Activated CD8-positive, alpha-beta memory T cell treated with anti-CD3 and anti-CD28 coated beads, Interleukin-2, amount 50 U/mL, for 4 hours (primary cell): ENCODE measurements at places on chromosomes 7 and 10.

GRCh38 chr10:114308531-114309363, 69.7 kb downstream of the VWA2 start:
- DNase-seq: no peak

DNA sequence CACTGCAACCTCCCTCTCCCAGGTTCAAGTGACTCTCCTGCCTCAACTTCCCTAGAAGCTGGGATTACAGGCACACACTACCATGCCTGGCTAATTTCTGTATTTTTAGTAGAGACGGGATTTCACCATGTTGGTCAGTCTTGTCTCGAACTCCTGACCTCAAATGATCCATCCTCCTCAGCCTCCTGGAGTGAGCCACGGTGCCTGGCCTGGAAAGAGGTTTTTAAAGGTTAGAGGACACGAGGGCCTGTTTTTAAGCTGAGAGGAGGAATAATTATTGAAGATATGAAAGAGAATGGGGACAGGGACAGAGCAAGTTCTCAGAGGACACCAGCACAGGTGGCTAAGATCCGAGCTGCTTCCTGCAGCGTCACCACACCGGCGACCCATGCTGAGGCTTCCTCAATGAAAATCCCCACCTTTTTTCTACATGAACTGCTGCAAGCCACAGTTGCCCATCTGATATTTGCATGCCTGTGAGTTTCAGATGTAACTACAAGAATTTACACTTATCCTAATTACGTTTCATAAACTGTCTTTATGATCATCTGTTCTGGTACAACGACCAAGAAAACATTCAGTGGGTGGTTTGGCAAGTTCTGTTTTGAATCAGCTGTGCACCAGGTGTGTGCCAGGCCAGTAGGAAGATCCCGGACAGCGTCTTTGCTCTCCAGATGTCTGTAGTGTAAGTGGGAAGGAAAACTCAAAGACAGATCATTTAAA, 76.0 kb downstream of the HIP1 start:
- no peak for DNase-seq

- no peak for DNase-seq
Measured at GRCh38 chr10:99654390-99655175, 4.7 kb upstream of the ENTPD7 start.

- no peak for DNase-seq
Measured at GRCh38 chr10:15486404-15486803, 115.3 kb upstream of the FAM171A1 start.

DNA sequence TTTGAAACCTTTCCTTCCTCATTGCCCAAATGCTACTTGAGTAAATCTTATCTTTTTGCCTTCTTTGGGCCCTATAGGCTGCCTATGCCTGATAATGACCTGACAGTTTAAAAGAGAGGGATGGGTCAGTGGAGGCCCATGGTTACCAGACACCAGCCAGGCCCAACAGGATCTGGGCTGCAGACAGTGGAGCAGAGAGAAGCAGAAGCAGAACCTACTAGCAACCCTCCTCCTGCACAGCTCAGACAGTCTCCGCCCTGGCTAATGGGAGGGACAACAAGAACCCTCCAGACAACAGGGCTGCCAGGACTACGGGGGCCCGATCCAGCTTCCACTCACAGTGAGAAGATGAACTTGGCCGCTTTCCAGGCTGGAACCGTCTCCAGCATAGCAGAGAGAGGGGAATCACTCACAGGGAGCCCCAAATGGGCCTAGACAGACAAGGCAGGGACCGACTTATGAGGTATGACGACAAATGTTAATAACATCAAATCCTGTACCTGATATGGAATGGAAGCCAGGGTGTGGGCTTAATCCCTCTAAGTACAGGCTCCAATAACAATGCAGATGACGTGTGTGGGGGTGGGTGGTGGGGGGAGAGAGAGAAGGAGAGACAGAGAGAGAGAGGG, 31.7 kb upstream of the DGKI start:
- DNase-seq: no peak

GRCh38 chr7:4265676-4266075, 416.4 kb upstream of the FOXK1 start:
- no peak for DNase-seq

DNA sequence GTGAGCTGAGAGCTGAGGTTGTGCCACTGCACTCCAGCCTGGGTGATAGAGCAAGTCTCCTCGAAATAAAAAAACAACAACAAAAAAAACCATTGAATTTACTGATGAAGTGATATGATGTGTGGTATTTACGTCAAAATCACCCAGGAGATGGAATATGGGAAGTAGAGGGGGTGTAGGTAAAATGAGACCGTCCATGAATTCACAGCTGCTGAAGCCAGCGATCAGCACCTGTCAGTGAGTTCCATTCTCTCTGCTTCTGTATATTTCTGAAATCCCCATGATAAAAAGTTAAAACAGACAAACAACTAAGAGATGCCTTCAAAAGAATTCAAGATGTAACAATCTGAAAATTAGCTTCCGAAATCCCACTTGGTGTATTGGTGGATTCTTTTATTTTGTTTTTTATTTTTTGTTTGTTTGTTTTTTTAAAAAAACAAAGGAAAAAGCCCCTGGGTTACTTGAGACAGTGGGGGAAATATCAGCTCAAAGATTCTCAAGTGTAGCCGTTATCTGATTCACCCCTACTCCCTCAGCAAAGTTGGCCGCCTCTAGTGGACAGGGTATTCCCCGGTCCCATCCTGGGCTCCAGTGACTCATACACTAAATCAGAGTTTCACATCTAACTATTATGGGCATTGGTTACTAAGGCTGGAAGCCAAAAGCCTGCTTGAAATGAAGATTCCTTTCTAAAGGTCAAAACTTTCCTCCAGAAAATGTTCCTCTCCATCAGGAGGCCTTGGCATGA, 76.4 kb downstream of the MAP3K8 start:
- DNase-seq: peak; percentile 26

DNA sequence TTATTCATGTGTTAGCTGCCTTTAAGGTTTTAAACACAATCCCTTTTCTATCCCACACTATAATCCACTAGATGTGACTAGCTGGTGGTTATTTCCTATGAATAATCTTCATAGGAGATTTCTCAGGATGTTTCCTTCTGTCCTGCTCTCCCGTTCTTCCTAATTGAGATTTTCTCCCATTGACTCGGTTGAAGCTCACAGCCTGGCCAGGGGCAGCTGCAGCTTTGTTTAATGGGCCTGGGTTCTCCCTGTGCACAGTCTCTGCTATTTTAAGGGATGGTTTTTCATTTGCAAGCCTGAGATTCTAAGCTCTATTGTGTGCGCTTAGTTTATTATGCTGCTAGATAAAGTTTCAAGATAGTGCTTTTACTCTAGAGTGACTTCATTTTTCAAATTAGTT, 283.4 kb upstream of the AOAH start:
- DNase-seq: no peak

DNA sequence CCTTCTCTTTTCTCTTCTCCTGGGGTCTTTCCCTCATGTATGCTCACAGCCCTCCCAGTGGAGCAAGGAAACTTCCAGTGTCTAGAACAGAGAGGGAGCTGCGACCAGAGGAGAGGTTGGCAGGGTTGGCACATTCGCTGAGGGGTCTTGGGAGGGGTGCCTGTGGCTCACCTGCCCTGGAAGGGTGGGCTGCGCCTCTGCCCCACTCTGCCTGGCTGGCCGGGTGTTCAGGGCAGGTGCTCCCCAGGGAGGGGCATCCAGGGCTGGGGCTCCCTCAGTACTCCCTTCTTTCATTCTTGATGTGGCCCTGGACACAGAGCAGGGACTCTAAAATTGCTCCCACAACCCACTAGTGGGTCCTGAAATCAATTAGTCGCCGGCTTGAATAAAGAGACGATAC, 16.9 kb downstream of the SHH start:
- peak; percentile 9 for DNase-seq

DNA sequence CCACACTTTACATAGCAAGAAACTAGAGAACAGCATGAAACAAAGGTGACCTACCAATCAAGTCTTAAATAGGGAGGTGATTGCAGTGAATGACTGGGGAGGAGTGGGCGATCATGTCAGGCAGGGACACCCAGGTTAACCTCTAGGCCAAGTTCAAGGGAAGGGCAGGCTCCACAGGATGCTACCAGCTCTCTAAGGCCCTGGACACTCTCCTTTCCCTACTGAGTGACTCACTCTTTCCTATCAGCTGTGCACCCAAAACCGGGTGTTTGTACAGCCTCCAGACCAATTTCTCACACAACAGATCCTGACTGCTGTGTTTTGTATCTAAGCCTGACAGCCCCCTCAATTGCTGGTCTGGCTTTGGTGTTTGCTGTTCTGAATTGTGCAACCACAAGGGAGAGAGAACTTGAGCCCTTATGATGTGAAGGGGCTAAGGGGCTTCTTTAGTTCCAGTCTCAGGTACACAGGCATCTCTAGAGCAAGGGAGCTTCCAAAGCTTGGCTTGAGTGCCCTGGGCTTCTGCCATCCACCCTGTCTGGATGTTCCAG, 107.8 kb downstream of the TBXAS1 start:
- no peak for DNase-seq

DNA sequence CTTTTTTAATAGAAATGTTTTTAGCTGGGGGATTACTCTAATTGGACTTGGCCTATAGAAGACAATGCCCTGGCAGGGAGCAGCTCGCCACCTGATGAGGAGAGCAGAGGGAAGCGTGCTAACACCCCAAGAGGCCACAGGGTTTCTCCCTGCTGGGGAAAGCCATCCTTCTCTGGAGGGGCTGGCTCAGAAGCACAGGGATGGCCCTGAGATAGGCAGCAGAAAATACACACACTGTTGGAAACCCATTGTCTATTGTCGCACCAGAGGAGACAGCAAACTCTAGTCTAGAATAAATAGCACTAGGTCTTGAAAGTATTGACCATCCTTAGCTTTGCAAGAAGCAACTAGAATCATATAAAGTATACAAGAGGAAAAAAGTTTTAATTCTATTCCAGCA, 5.4 kb downstream of the COBL start:
- DNase-seq: no peak

DNA sequence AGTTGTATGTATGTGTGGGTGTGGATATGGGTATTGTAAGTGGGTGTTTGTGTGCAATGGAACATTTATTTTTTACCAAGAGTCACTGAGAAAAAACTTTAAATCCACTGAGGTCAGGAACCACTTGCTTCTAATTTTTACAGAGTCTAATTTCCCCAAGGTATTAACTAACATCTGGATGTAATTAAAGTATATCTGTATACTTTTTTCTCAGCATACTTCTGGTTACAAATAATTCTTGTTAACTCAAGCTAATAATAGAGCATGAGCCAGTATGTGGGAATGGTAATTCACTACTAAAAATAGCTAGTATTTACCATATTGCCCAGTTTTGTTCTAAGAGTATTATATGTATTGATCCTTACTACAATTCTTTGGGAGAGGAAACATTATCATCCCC, 24.6 kb upstream of the STEAP4 start:
- no peak for DNase-seq

- DNase-seq: no peak
Measured at GRCh38 chr7:7266257-7266881, 84.0 kb downstream of the C1GALT1 start.

- DNase-seq: no peak
Measured at GRCh38 chr10:3740157-3740871, 44.7 kb downstream of the KLF6 start.

- no peak for DNase-seq
Measured at GRCh38 chr7:151624246-151624928, 104.7 kb upstream of the RHEB start.

DNA sequence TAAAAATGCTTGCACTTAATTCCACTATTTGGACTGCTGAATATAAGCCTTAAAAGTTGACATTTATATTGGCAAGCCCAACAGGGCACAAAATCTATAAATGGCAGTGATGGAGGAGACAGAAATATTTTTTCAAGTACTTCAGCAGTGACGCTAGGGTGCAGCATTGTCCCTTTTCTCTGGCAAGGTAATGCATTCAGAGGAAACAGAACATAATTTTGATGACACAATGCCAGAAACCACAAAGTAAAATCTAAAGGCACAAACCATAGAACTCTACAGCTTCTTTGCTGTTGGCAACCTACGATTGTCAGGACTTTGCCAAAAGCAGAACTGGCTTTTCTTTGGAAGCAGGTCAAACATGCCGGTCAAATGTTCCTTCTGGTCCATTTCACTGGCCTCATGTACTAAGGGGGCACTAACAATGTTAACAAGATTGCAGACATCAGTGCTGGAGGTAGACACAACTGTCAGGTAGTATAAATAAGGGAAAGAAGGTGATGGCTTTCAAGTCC, 30.9 kb upstream of the FAM133B start:
- DNase-seq: peak; percentile 80

- no peak for DNase-seq
Measured at GRCh38 chr10:69881202-69881601, 79.5 kb downstream of the COL13A1 start.

DNA sequence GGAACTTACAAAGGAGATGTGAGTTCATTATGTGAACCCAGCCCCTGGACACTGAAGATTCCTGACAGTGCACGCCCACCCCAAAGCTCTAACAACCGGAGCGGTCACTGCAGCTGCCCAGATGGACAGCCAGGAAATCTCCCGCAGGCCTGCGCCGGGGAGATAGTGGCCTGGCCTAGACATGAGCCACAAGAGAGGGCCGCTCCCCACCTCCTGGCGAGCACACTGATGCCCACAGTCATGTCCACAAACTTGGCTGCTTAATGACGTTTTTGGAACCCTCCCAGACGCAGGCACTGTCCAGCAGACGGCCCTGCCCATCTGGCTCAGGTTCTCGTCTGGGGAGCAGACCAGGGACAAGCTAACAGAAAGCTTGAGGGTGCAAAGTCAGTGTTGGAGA, 34.2 kb downstream of the TCERG1L start:
- DNase-seq: no peak

DNA sequence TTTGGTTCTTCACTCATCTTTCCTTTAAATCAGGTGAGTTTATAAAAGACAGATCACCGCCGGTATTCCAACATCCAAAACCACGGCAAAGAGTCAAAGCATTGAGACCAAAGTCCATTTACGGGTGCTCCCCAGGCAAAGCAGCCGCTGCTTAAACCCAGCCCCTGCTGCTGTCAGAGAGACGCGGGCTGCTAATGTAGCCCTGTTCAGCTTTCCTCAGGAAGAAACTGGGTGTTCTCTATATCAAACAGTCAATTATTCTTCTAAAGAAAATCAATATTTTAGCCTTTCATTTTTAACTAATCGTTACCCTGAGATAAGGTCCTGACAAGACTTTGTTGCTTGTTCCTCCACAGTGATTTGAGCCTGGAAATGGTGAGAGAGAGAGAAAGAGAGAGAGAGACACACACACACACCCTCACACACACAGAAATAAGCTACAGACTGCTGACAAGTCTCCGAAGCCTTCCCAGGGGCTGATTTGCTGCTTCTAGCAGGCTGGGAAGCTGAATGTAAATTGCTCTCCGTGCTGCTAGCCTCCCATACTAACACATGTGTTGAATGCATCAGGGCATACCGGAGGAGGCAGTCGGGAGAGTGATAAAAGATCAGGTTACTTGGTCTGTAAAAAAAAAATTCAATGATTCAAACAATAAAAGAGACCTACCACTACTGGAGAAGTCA, 183.0 kb upstream of the ANK3 start:
- DNase-seq: no peak

GRCh38 chr7:43868681-43869005, 674 bp downstream of the MRPS24 start:
- no peak for DNase-seq
